Bronchial epithelial cell (primary cell): ENCODE measurements at places on chromosomes 16 and 17.

DNA sequence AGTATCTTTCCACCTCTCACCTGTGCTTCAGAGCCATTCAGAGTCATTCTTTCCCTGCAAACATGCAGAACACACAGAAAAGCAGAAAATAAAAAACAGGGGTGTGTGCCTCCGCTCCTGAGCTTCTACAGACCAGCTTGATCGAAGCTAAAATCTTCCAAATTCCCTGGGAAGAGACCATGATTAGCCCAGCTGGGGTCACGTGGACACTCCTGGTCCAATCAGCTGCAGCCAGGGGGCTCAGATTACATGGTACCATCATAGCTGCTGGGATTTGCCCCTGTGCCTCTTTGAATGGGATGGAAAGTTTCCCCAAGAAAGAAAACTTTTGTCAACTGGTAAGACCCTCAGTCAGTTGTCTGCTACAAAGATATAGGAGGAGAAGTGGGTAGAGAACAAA is 159.9 kb downstream of the TMEM114 start:
- no peak for DNase-seq

DNA sequence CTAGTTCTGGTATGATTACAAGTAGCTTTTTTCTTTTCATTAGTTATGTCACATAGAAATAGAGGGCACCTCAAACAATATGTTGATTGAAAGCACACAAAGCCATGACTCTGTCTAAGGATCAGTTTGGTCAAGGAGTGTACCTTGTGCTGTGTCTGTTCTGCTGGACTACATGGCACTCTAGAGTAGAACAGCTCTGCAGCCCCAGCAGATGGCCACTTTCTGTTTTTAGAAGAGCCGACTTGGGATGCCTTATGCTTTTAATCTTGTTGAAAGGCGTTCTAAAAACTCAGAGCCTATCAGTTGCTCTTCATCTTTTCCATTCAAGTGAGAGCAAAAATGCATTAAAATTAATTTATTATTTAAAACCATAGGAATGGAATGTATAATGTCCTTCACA is 49.3 kb upstream of the CA10 start:
- no peak for DNase-seq

- no peak for DNase-seq
Measured at GRCh38 chr16:3607634-3608033, 3.8 kb downstream of the SLX4 start.

- peak; percentile 54 for DNase-seq
Measured at GRCh38 chr16:2777231-2777902, at the start of gene ELOB. Gene ELOB (minus strand): TSS chr16:2777280. CDS start chr16:2777239, 41 bp downstream.
